ENCODE measurements at places on chromosomes 16 and 17.
A peak's percentile ranks its signal among the peaks of the same experiment; 100 is the strongest.

DNA sequence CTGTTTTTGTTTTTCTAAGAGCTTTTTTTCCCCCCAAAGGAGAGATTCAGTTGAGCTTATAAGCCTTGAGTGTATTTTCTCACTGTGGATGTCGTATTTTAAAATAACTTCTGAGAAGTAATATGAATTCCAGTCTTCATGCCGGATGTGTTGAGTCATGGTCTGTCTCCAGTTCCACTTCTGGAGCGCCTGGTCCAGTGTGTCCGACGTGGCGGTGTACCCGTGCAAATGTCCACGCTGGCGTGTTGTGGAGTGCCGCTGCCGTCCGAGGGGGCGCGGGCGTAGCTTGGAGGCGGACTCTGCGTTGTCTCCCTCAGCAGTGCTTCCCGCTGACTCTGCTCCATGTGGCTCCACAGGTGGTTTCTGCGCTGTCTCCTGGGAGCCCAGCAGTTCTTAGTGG is 60.9 kb upstream of the ZNF750 start:
- ATAC-seq = peak; percentile 53

GRCh38 chr16:73151225-73151624 is 103.3 kb upstream of the ZFHX3 start:
- no peak for ATAC-seq

DNA sequence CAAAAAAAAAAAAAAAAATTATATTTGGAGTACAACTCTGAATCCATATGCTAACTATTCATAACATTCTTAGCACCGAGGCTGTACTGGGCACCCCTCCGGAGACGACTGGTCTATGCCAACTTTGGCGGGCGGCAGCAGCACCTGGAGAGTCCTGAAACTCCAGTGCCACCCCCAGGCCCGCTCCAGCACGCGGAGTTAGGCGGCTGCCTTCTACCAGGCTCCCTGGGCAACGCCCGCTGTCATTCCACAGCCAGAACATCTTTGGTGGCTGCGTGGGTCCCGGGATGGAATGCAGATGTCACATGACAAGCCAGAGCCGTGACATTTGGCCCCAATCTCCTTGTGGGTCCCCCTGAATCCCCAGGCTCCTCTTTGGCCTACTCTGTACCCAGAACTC is 6.2 kb downstream of the TIMP2 start:
- no peak for ATAC-seq

DNA sequence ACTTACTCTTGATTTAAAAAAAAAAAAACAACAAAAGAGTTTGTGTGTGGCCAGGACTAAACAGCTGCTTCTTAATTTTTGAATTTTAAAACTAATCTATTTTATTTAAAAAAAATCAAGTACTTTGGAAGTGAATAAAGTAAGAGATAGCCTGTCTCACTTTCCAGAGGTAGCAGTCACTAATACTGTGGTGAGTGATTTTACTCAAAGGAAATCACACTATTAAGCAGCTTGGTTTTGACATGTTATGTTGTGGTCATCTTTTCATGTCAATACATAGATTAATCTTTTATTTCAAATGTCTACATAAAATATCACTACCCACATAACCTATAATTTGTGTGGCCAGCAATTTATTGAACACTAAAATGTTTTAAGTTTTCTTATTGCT is 102.2 kb upstream of the HLF start:
- no peak for ATAC-seq

DNA sequence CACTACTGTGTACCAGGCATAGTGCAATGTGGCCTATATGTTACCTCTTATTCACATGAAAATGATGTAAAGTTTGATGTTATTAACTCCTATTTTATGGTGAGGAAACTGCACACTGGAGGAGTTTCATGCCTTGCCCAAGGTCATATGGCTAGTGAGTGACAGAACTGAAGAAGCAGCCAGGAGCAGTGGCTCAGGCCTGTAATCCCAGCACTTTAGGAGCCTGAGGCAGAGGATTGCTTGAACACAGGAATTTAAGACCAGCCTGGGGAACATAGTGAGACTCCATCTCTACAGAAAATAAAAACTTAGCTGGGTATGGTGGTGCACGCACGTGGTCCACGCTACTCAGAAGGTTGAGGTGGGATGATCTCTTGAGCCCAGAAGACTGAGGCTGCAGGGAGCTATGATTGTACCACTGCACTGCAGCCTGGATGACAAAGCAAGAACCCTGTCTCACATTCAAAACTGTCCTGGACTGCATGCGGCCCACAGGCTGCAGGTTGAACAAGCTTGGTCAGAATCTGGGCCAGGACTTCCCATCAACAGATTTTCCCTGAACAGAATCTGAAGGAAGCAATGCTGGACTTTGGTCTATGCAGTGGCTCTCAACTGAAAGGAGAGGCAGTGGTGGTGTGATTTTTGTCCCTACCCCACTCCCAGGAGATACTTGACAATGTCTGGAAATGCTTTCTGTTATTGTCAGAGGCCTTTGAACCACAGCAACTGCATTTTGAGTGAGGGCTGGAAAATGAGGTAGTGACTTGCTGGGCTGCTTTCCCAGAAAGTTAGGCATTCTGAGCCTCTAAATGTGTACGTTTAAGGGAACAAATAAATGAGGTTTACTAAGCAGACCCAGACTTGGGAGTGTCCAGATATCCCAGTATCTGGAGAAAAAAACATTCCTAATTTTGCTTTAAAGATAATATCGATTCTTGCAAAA is 479.5 kb downstream of the TMEM114 start:
- no peak for ATAC-seq

- ATAC-seq = no peak
These were observed 107.8 kb downstream of the CRLF3 start for GRCh38 chr17:30716461-30717290.

- ATAC-seq = no peak
These were observed 77.6 kb downstream of the EMP2 start for GRCh38 chr16:10502776-10503175.

- no peak for ATAC-seq
These were observed 457.6 kb upstream of the ZFHX3 start for GRCh38 chr16:73505577-73505976.

DNA sequence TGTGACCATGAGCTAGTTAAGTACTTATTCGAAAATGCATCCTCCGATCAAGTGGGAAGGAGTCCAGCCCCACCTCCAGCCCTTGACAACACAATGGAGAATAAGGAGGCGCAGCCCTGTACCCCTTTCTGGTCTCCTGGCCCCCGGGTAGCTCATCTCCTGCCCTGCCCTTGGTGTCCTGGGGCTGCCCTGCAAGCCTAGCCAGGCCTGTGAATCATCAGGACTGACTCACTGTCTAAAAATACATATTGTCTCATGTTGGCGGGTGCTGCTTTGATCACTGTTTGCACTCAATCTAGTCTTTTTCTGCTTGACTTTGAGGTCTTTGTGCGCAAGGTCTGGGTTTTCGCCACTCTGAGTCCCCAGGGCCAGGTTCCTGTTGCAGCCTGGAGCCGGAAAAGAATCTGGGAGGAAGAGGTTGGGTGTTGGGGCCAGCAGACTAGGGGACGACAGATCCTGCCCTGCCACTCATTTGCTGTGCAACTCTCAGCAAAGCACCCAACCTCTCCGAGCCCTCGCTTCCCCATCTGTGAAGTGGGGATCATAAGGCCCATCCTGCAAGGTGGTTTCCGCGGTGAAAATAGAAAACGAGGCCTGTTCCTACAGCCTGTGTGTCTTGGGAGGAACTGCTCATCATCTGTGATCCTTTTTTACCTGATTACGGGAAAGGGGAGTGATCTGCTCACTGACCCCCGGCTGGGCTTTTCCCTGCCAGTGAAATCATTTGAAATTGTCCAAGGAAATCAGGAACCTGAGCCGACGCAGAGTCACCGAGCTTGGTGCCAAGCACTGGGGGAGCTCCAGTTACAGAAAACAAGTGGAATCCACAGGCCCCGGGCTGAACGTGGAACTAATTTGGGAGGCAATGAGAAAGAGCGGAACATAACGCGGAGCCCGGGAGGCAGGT is 230.4 kb downstream of the PARN start:
- ATAC-seq = peak; percentile 91

Data from SK-N-SH treated with all-trans-retinoic acid at 6 μM for 48 hours (cell line).